ENCODE measurements at places on chromosomes 7 and 10.
A peak's percentile ranks its signal among the peaks of the same experiment; 100 is the strongest.

DNA sequence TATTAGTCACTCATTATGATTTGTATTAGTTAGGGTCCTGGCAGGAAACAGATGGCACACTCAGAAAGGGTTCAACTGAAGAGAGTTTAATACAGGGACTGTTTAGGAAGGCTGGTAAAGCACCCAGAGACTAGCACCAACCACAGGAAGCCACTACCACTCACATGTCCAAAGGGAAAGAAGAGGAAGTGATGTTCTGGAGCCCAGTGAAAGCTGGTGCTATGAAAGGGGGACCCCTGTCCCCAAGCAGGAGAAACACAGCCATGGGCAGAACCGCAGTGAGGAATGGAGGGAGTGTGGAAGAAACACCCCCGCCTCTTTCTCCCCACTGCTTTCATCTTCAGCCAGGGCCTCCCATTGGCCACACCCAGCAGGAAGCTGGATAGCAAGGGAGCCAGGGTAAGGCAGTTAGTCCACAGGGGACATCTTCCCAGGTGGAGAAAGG lies 3.2 kb upstream of the VSIR start:
- DNase-seq = no peak

- peak; percentile 32 for DNase-seq
These were observed 198.0 kb downstream of the CAMK1D start for GRCh38 chr10:12547301-12547771.

GRCh38 chr10:27541796-27542729 lies 38.0 kb downstream of the RAB18 start:
- DNase-seq = no peak

- no peak for DNase-seq
These were observed 55.3 kb downstream of the BRAF start for GRCh38 chr7:140869430-140869829.

Data from psoas muscle (tissue), 8 donors.